Transverse colon (tissue), 4 donors: ENCODE measurements at places on chromosomes 7 and 10.

GRCh38 chr7:47783456-47784223 lies 164.6 kb downstream of the PKD1L1 start:
- H3K4me3 ChIP-seq = no peak overlapping the region
- H3K4me1 ChIP-seq = peaks cover 32% of the 10 kb centered on the region
- DNase-seq = no peak

GRCh38 chr7:73978661-73979563 lies 49.1 kb upstream of the ELN start:
- H3K4me1 ChIP-seq = peaks cover 19% of the 10 kb centered on the region
- peak; percentile 93 for DNase-seq
- H3K27me3 ChIP-seq = no peaks in the 10 kb centered on the region

- H3K27ac ChIP-seq = no peak overlapping the region
- no peaks in the 10 kb centered on the region for H3K27me3 ChIP-seq
- H3K36me3 ChIP-seq = no peaks in the 10 kb centered on the region
- no peak overlapping the region for H3K4me3 ChIP-seq
Measured at GRCh38 chr7:99267481-99267840, 5.2 kb upstream of the MYH16 start.

GRCh38 chr10:100359529-100360150 lies 12.6 kb downstream of the SCD start:
- H3K4me3 ChIP-seq = no peak overlapping the region
- no peaks in the 10 kb centered on the region for H3K27me3 ChIP-seq
- no peak for DNase-seq

DNA sequence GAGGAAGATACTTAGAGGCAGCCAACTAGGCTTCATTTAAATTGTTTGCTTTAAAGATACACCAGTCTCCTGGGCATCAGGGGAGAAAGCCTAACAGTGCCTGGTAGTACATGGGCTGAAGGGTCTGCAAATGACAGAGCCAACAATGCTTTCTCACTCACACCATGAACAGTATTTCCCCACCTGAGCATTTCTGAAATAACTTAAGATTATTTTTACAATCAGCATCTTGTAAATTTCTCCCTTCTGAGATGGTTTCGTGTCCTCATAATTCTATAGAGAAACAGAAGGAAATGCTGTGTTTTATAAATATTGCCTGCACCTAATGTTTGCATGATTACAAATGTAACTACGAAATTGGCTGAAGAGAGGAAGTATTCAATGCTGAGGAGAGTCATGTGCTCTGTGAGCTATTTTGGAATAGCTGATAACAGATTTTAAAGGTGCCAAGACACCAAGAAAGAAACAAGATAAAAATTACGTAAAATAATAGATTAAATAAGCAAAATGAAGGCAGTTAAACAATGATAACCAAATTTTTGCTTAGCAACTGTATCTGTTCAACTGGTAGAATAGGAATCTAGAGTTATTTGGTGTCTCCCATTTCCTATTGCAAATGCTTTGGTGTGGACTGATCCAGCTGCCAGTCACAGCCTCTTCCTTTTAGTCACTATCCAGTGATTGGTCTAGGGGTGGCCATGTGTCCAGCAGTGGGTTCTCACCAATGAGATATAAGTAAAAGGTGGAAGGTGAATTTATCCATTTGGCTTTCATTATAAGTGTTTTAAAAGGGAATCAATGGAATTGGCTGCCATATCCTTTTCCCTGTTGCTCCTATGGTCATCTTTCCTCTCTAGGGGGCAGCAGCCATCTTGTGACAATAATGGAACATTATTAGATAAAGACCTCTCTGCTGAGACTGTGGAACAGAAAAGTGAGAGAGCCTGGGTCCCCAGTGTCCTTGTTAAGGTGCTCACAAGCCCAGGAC lies 167.9 kb upstream of the SLC26A5 start:
- H3K27me3 ChIP-seq = peaks cover 4% of the 10 kb centered on the region
- H3K36me3 ChIP-seq = no peaks in the 10 kb centered on the region
- H3K4me3 ChIP-seq = no peak overlapping the region
- no peak overlapping the region for H3K27ac ChIP-seq

GRCh38 chr10:15897287-15897686 lies 37.0 kb upstream of the MINDY3 start:
- H3K4me1 ChIP-seq = no peaks in the 10 kb centered on the region
- DNase-seq = no peak
- no peaks in the 10 kb centered on the region for H3K36me3 ChIP-seq
- H3K27me3 ChIP-seq = peaks cover 17% of the 10 kb centered on the region
- no peak overlapping the region for H3K4me3 ChIP-seq
